ENCODE measurements at places on chromosomes 5 and 9. TPM values are rescaled to one million over a fixed set of nuclear protein-coding genes. Genes with fewer than 3 reads are reported as not detected.

SNCAIP gene
- 5.1 TPM for total RNA-seq

TSSK1B gene
- total RNA-seq: 0.50 TPM

DNM1 gene
- 30.4 TPM for total RNA-seq

FAM200C gene
- 4.9 TPM for total RNA-seq

DHX29 gene
- 38.5 TPM for total RNA-seq

SPINK1 gene
- total RNA-seq: not detected

FSD1L gene
- total RNA-seq: 6.1 TPM

BTNL9 gene
- total RNA-seq: not detected

DMXL1 gene
- 59.5 TPM for total RNA-seq

DCTN4 gene
- 67.2 TPM for total RNA-seq

PDE8B gene
- 0.26 TPM for total RNA-seq

ZNG1E gene
- 23.4 TPM for total RNA-seq

LARP1 gene
- 51.0 TPM for total RNA-seq

ARSI gene
- total RNA-seq: 8.5 TPM

NRARP gene
- not detected for total RNA-seq

PCDHA6 gene
- total RNA-seq: 3.6 TPM

PCDHGA8 gene
- total RNA-seq: 2.6 TPM

ZDHHC11B gene
- total RNA-seq: under 0.01 TPM

SLC46A2 gene
- total RNA-seq: not detected

FOXD4L3 gene
- total RNA-seq: not detected

CCL27 gene
- not detected for total RNA-seq
